Stimulated activated CD8-positive, alpha-beta memory T cell treated with anti-CD3 and anti-CD28 coated beads, Interleukin-7, amount 100 ng/mL, for 1 hour (primary cell): ENCODE measurements at places on chromosomes 13 and 19.
A peak's percentile ranks its signal among the peaks of the same experiment; 100 is the strongest.

DNA sequence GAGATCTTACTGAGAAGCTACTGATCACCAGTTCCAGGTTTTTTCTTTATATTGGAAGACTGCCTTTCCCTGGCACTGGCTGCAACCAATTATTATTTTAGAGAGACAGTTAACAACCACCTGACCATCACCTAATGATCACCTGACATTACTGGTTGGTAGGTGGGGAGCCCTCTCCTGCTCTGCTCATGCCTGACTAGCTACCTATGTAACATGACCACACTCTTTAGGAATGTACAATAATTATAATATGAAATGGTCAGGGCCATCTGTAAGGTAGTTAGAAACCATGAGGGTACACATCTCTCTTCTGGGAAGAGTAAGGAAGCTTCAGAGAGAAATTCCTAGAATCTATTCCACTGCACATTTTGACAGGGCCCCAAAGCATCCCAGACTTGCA is 59.0 kb upstream of the SCEL start:
- DNase-seq, result no peak

- no peak for DNase-seq
Measured at GRCh38 chr13:44337581-44337980, 36.0 kb upstream of the SERP2 start.

DNA sequence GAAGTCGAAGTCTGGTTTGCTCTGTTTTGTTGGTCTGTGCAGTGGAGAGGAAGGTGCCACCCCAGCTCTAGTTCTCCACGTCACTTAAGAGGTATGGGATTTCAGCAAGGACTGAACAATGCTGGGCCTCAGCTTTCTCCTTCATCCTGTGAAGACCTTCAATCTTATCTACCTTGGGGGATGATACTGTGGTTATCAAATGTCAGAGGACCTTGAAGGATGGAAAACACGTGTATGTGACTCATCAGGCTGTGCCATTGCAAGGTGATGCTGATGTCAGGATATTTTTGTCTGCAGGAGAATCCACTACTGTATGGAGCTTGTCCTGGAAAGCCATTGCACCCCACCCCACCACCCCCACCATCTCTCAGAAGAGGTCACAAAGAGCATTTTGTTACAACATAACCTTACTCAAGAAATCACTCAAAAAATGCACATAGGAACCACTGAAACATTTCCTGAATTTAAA is 81.4 kb upstream of the UQCRFS1 start:
- DNase-seq, result no peak

DNA sequence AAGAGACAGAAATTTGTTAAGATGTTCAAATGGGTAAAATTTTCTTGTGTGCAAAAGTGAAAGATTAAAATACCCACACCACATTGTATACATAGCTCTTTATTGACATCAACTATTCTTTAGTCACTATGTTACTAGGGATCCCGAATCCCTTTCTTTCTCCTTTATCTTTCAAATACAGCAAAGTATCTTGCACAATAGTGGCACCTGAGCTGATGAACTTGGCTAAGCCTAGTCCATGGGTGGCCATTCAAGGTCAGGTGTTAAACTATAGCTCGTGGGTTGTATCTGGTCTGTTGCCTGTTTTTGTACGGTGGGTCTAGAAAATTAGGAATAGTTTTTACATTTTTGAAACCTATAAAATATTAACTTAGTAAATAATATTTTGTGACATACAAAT is 210.9 kb downstream of the SLITRK6 start:
- DNase-seq, result no peak

GRCh38 chr13:70407486-70407885 is 299.2 kb upstream of the KLHL1 start:
- no peak for DNase-seq

DNA sequence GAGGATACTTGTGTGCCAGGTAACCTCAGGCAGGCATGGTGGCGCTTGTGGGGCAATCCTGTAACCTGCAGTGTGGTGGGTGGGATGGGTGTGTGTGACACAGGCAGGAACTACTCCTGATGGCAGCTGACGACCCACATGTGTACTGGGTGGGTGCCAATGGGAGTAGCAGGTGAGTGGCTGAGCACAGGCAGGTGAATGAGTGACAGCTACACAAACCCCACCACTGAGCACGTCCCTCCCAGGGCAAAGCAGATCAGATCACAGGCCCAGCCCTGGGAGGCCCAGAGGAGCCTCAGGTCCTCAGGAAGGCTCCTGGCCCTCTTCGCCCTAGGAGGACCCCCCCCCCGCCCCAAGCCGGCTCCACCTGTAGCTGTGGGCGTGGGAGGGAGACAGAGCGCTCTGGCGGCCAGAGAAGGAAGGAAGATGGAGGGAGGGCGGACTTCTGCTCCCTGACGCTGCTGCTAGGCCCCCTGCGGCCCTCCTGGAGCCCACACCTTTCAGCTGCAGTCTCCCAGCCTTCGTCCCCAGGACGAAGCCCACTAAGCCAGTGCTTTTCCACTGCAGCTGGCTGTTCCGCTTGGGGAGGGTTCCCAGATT is 1.3 kb upstream of the ZNF181 start:
- DNase-seq, result no peak

DNA sequence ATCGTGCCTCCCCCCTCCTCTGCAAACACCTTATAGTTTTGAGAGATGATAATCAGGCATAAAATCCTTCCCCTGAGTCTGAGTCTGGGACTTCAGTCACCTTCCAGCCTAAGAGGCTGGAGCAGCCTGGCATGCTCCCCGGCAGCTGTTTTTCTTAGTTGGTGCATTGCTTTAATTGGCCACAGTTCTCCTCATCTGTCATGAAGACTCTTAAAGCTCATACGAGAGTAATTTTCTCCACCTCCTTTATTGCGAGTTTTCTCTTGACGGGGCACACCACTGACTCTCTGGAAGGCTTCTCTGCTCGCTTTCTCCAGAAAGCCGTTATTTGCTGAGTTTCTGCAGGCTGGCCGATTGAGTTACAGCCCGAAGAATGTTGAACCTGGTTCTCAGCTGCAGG is 310.5 kb downstream of the ATP8A2 start:
- no peak for DNase-seq

DNA sequence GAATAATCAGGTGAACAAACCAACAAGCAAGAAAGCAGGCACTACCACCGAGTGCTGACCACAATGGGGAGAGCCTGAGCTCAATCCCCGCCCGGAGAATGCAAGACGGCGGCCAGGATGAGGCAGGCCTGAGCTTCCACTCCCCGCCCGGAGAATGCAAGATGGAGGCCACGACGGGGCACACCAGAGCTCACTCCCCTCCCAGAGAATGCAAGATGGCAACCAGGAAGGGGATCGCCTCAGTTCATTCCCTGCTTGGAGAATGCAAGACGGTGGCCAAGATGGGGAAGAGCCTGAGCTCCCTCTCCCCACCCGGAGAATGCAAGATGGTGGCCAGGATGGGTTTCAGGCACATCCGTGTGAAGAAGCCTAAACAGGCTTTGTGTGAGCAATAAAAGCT is 24.7 kb upstream of the MIER2 start:
- DNase-seq, result no peak

- DNase-seq, result no peak
Measured at GRCh38 chr19:2529473-2529918, 53.6 kb downstream of the GADD45B start.

- DNase-seq, result no peak
Measured at GRCh38 chr13:84050536-84050935, 168.3 kb upstream of the SLITRK1 start.

- no peak for DNase-seq
Measured at GRCh38 chr19:45250216-45250831, 747 bp upstream of the MARK4 start.

DNA sequence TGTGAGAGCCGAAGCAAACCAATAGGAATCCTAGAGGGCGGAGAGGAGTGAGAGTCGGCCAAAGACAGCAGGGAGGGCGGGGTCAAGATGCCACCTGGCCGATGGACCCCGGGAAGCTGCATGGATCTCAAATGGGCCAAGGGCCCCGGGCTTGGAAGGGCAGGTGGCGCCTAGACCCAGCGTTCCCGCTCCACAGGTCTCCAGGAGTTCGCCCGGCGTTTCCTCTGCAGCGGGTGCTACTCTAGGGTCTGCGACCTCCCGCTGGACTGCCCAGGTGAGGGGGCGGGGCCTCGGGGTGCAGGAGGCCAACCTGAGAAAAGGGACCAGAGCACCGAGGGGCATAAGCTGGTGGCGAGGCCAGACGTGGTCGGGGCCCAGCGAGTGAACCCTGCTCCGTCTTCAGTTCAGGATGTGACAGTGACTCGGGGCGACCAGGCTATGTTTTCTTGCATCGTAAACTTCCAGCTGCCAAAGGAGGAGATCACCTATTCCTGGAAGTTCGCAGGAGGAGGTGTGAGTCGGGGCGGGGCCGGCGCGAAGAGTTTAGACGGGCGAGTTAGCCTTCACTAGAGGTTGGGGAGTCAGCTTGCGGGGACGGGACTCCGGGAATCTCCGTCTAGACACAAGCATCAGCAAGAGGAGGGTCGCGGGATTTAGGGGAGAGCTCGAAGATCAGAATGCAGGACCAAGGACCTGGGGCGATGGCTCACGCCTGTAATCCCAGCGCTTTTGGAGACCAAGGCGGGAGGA is 9.9 kb downstream of the SPACA6 start:
- DNase-seq, result no peak

DNA sequence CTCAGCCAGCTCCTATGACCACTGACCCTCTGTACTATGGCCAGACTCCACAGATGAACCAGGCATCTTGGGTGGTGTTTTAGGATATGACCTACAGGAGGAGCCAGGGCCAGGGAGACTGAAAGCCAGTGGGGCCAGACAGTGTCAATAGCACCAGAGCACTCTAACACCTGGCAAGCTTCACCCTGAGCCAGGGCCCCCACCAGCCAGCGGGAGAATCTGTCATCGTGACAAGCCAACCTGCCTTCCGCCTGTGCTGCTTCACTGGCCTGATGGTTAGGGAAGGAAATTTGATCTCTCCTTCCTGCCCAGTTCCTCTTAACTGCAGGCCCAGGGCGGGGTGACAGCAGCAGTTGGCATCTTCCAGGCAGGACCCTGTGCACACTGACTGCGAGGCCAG is 222.4 kb downstream of the UQCRFS1 start:
- no peak for DNase-seq

- DNase-seq, result peak; percentile 57
Measured at GRCh38 chr19:39474139-39474620, 6.5 kb upstream of the TIMM50 start.

- DNase-seq, result no peak
Measured at GRCh38 chr13:35814605-35815011, 316.6 kb downstream of the DCLK1 start.

DNA sequence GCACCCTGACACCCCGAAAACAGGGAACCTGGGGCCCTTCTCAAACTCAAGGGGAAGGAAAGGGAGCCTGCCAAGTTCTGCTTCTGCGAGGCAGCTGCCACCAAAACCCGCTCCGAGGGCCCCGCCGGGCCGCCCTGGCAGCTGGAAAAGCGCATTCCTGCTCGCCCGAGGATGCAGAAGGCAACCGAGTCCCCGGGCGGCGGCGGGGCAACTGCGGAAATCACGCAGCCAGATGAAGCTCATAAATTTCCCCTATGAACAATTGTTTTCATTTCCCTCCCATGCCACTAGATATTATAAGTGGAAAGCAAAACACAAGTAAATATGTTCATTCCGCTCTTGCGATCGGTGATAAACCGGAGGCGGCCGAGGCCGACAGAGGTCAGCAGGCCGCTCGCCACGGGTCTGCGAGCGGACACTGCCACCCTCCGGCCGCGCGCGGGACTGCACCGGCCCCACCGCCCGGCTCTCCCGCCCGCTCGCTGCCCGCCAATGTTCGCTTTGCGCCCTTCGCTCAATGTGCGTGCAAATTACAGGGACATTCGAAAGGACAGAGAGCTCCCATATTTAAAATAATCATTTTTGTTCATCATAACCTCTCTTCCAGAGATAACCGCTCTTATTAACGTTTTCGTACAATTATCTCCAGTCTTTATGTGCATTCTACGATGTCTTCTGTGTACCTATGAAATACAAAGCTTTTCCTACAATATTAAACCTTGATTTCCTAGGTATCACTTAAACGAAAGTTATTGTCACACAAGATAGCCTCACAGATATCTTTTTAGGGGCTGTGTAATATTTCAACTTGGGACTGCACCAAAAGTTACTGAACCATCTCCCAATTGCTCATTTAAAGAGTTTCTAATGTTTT is 120.8 kb upstream of the ZNF507 start:
- DNase-seq, result peak; percentile 42

- no peak for DNase-seq
Measured at GRCh38 chr13:40371531-40372125, 294.8 kb downstream of the FOXO1 start.

- no peak for DNase-seq
Measured at GRCh38 chr13:36515466-36515865, 83.2 kb downstream of the CCNA1 start.

GRCh38 chr13:20716951-20717350 is 13.5 kb downstream of the IL17D start:
- DNase-seq, result no peak

DNA sequence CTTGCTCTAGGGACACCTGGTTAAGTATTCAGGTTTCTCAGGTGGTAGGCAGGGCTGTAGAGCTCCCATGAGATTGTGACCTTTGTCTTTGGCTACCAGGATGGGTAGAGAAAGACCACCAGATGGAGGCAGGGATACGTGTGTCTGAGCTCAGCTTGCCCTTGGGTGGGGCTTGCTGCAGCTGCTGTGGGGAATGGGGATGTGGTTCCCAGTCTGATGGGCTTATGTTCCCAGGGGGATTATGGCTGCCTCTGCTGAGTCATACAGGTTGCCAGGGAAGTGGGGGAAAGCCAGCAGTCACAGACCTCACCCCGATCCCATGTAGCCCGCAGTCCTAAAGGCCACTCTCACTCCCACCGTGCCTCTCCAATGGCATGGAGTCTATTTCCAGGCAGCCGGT is 659.9 kb upstream of the KLF12 start:
- no peak for DNase-seq

DNA sequence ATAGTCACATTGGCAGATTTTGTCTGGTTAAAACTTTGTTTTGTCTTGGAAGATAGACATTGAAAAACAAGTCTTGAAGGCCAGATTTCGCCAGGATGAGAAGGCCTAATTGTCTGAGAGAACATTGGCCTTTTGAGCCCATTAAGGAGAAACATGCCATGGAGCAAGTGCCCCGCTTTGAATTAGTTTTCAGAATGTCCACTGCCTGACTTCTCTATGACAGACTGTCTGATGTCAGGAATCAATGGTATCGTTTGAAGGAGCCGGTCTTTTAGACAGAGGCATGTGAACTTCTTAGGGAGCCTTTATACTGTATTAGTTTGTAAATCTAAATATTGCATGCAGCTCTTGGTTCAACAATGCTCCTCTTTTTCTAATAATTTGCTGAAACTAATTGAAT is 155.9 kb downstream of the DLEU7 start:
- DNase-seq, result no peak

- no peak for DNase-seq
Measured at GRCh38 chr13:87089391-87089790, 581.8 kb upstream of the SLITRK5 start.

GRCh38 chr13:31814536-31814935 is 75.2 kb downstream of the RXFP2 start:
- no peak for DNase-seq

- no peak for DNase-seq
Measured at GRCh38 chr13:36788276-36788675, 30.7 kb upstream of the RFXAP start.
